Inflammatory macrophage (primary cell): ENCODE measurements at places on chromosomes 2 and 18.

GRCh38 chr2:850429-850828, 100.2 kb upstream of the SNTG2 start:
- no peak for DNase-seq

- no peak for DNase-seq
Measured at GRCh38 chr2:262117-262516, 1.7 kb downstream of the SH3YL1 start.

GRCh38 chr2:30398084-30398873, 48.8 kb upstream of the LCLAT1 start:
- peak; percentile 72 for DNase-seq

DNA sequence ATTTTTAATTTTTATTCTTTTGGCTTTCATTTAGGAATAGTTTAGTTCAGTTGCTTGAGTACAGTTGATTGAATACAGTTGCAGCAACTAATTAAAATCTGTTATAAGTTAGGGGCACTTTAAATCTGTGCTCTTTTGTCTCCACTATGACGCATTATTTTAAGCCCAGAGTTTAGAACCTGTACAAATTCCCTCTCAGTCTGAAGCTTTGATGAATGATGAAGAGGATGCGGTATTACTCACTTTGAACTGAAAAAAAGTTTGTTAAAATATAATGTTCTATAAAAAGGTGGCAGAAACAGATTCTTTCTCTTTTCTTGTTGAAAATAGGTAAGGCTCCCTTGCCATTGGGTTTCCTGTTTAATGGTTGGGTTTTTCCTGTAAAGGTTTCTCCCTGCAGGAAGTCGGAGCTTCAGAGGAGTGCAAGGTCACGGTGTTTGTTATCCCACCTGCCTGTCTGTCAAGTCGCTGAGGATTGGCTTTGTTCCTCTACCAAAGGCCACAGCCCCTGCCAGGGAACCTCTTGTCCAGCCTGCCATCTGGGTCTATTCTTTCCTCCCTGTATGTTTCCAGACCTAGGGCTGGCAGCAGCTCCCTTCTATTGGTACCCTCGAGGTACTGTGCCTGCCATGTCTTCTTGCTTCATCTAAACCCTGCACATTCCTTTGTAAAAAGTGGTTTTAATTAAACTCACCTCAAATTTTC, 43.8 kb upstream of the FN1 start:
- no peak for DNase-seq

DNA sequence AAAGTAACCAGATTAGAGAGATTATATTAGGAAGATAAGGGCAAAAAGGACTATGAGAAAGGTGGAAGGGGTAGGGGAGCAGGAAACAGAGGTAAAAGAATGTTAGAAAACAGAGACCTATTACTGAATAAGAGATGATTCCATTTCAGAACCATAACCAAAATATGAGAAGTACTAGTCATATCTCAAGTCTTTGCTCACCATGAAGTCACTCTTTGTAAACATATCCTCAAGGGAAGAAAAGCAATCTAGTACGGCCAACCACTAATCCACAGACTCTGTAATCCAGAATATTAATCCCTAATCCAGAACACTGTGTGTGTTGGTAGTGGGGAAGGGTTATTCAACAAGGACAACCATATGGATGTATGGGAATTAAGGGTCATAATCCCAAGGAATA, 92.0 kb downstream of the CDCA7 start:
- no peak for DNase-seq
